ENCODE measurements at places on chromosomes 13 and 19.

DNA sequence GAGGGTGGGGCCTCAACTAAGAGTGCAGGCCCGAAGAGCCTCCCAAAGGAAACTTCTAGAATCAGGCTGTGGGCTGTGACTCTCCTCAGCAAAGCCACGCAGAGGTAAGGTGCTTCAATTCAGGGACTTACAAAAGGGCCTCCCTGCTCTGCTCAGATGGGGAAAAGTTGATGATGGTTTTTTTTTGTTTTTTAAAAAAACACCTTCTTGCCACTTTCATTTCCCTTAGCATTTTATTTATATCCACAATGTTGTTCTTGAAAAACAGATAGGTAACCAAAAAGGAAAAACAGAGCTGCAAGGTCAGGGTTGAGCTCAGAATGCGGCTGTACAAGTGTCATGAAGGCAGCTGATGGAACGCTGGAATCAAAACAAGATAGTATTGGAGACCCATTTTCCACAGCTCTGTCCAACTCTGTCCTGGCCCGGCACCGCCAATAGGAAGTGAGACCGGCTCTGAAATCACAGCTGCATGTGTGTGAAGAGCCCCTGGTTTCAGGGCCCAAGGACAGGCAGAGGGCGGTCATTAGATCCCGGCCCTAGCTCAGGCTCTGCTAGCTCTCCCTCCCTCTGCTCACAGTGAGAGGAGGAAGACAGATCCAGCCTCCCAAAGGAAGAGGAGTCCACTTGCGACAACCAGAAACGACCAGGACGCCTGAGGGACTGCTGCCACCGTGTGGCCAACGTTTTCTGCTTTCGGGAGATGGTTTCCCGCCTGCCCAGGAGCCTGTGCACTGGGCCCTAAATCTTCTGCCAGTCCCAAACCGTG lies 58.3 kb downstream of the KLF2 start:
- DNase-seq, result peak; percentile 67

DNA sequence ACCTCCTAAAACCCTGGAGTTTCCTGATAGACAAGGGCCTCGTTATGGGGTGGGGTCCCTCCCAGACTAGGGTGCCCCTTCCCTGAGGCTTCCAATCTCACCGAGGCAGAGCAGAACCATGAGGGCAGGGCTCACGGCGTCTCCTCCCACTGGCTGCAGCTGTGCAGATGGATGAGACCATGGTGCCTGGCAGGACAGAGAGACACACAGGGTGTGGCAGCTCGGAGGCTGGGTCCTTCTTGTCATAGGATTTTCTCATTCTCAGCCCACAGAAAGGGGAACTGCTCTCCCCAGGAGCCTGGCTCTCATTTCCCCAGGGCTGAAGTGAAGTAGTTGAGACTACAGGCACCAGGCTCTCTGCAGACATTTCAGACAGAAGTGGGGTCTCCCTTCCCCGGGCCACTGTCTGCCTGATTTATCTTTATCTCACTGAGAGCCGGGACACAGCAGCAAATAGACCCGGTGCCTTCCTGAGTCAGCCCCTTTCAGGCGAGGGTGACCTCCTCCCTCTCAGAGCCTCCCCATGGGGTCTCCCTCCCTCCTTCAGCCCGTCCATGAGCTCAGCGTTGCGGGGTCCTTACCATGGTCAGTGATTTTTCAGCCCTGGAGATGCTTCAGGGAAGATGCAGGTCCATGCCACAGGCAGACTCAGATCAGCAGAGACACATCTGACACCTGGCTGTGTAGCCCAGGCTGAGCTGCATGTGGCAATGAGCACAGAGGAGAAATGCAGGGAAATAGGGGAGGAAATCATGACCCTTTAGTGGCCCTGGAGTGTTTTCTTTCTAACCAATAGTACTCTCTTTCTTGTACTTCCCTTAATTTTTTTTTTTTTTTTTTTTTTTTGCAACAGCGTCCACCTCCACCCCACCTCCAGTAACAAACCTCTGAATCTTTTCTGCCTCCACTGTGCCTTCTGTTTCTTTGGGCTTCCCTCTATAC lies at the start of gene LILRA5:
Gene LILRA5, minus strand, starts transcription at position 731 of the 942 bp plus-strand sequence. Its CDS starts 147 bp downstream, at position 584.
- no peak for DNase-seq

- DNase-seq, result no peak
Measured at GRCh38 chr13:85665286-85665685, 133.9 kb downstream of the SLITRK6 start.

DNA sequence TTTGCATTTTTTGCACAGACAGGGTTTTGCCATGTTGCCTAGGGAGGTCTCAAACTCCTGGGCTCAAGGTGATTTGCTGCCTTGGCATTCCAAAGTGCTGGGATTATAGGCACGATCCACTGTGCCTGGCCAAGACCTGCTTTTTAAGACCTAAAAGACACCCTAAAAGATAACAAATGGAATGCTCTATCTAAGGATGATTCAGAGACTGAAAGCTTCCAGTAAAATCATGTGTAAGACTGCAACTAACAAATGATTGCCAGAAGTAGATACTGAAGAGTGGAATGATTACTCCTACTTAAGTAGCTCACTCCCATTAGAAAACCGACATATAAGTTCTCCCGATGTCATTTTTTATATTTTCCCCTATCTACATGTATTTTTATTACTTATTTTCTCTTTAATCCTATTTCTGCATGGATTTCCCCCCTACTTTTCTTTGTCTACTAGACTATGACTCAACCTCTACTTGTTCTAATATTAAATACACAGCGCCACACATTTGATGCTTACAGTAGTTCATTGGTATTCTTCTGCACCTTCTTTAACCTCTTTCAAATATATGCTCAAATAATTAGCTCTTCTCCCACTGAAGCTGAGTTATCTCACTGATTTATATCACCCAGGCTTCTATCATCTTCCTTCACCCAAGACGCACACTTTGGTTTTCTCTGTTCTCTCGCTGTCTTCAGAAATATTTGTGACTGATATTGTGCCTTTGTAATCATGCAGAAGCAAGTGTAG lies 32.2 kb upstream of the KLF12 start:
- DNase-seq, result no peak

DNA sequence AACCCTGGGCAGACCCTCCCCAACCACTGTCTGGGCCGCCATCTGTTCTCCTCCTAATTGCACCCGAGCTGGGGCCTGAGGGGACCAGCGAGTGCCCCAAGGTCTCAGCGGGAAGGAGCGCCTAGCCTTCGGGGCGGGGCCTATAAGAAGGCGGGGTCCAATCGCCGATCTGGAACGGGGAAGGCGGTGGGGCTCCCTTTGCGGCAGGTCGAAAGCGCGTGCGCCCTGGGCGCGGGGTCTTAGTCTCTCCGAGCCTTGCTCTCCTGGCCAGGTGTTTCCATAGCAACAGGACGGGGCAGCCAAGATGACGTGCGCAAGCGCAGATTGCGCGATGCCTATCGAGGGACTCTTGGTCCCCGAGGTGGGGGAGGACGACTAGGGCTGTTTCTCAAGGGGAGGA lies 2.8 kb downstream of the MAST1 start:
- DNase-seq, result no peak

Data from activated CD4-positive, alpha-beta T cell treated with anti-CD3 and anti-CD28 coated beads, Interleukin-2, Interleukin-4, amounts not matched to agents 100 ng/mL and 50 ng/mL, durations not matched to agents 16 hours and 8 hours (primary cell).